ENCODE measurements at places on chromosomes 5 and 9.

DNA sequence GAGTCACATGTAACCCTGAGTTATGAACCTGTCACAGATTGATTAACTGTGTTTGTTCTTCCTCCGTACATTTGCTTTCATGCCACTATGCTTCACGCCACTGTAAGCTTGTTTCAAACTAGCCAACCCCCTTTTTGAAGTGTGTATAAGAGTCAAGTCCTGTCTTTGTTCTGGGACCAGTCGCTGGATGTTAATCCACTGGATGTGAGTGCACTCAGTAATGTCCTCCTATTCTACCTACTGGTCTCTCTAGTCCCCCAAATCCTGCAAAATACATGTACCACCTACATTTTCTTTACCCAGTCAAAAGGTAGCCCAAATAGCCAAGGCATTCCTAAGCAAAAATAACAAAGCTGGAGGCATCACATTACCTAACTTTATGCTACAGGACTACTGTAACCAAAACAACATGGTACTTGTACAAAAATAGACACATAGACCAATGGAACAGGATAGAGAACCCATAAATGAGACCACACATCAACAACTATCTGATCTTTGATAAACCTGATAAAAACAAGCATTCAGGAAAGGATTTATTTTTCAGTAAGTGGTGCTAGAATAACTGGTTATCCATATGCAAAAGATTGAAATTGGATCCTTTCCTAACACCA lies 1139.1 kb upstream of the SEMA6A start:
- no peak for DNase-seq

DNA sequence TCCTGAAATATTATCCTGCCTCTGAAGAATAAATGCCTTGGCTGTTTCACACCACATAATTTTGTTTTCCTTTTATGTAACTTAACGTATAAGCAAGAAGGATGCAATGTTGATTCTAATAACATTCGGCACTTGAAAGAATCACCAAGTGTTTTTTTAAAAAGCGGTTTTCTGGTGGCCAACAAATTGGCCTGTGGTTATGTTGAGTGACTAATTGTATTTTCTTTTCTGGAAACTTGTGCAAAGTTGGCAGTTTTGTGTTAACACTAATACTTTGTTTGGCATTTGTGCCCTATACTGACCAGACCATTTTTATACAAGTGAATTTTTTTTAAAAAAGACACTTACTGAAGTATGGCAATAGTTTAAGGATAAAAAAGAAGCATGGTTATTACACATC lies 452.7 kb downstream of the BNC2 start:
- DNase-seq = no peak

- DNase-seq = no peak
Measured at GRCh38 chr5:178551059-178551458, 39.1 kb downstream of the COL23A1 start.

GRCh38 chr5:14277385-14278320 lies 134.5 kb downstream of the TRIO start:
- no peak for DNase-seq

- no peak for DNase-seq
Measured at GRCh38 chr9:85215961-85216360, 525.8 kb downstream of the AGTPBP1 start.

GRCh38 chr5:37850226-37850865 lies 10.5 kb upstream of the GDNF start:
- DNase-seq = no peak

GRCh38 chr5:15598294-15598902 lies 98.4 kb downstream of the FBXL7 start:
- DNase-seq = no peak

DNA sequence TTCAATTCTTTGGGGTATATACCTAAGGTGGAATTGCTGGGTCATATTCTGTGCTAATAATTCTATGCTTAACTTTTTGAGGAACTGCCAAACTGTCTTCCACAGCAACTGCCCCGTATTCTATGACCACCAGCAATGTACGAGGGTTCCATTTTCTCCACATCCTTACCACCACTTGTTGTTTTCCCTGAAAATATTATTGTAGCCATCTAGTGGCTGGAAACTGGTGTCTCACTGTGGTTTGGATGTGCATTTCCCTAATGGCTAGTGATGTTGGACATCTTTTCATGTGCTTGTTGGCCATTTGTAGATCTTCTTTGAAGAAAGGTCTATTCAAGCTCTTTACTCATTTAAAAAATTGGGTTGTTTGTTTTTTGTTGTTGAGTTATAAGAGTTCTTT lies 30.7 kb downstream of the MSX2 start:
- DNase-seq = no peak

- DNase-seq = no peak
Measured at GRCh38 chr9:72856972-72857623, 95.8 kb downstream of the ALDH1A1 start.

DNA sequence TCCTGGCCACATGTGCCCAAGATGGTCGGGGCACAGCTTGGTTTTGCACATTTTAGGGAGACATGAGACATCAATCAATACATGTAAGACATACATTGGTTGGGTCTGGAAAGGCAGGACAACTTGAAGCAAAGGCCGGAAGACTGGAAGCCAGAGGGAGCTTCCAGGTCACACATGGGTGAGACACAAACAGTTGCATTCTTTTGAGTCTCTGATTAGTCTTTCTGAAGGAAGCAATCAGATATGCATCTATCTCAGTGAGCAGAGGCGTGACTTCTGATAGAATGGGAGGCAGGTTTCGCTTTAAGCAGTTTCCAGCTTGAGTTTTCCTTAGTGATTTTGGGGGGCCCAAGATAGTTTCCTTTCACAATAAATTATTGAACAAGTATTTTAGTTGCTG lies 172.5 kb downstream of the RASEF start:
- no peak for DNase-seq

GRCh38 chr9:113219186-113219936 lies 1.7 kb downstream of the FKBP15 start:
- DNase-seq = no peak

GRCh38 chr9:87234854-87235253 lies 262.8 kb upstream of the DAPK1 start:
- DNase-seq = no peak

DNA sequence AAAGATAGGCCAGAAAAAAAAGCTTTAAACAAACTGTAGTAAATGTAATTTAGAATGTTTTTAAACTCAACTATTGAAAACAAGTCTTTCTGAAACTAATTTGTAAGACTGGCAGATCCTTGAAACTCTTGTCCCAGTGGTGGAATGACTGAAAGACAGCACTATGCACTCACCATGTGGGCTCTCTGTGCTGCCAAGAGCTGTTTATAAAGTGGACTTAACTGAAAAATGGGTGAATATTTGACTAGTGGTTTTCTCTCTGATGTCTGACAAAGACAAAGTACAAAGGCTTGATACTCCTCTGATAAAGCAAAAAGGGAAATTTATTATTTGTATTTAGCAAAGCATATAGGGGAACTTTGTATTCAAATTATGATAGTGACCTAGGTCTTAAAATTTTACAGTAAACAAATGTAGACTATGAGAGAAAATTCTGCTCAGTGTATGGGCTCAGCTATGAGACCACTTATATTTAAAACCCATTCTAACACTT lies 635.4 kb downstream of the NR2F1-AS1 start:
- DNase-seq = no peak

DNA sequence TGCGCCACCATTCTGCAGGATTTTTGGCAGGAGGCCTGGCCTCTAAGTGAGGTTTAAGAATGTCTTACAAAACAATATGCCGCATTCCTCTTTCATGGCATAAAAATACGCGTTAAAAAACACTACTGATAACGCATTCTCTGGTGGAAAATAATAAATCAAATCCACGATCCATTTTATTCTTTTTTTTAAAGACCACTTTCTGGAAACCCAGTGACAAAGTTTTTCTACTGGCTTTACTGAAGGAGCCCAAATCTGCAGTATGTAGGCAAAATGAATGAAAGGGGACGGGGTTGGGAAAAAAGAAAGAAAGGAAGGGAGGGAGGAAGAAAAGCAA lies 2.0 kb downstream of the SV2C start:
- DNase-seq = no peak

DNA sequence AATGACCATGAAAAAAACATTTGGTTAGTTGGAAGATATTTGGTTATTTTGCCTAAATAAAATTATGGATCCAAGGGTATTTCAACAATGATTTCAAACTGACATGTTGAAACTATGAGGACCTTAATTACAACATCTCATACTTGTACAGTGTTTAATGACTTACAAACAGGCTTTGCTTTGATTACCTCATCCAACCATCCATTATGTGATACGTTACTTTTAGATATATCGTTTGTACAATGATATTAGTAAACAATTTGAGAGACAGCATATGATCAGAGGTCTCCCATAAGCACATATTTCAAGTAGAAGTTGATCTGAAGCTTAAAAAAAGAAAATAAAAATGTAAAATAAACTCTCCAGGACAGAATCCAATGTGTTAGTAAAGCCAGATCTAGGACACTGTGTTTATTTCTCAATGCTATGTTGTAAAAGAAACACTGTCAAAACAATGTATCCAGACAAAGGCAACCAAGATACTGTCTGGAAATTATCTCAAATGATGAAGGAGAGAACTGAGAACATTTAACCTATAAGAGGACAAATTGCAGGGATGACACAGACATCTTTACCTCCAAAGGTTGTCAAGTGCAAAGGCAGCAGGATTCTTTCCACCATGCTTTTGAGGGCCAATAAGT lies 116.0 kb upstream of the TARS1 start:
- no peak for DNase-seq

- no peak for DNase-seq
Measured at GRCh38 chr9:101366038-101366756, 18.6 kb downstream of the BAAT start.

GRCh38 chr5:65263321-65263720 lies 218.4 kb downstream of the ADAMTS6 start:
- no peak for DNase-seq

DNA sequence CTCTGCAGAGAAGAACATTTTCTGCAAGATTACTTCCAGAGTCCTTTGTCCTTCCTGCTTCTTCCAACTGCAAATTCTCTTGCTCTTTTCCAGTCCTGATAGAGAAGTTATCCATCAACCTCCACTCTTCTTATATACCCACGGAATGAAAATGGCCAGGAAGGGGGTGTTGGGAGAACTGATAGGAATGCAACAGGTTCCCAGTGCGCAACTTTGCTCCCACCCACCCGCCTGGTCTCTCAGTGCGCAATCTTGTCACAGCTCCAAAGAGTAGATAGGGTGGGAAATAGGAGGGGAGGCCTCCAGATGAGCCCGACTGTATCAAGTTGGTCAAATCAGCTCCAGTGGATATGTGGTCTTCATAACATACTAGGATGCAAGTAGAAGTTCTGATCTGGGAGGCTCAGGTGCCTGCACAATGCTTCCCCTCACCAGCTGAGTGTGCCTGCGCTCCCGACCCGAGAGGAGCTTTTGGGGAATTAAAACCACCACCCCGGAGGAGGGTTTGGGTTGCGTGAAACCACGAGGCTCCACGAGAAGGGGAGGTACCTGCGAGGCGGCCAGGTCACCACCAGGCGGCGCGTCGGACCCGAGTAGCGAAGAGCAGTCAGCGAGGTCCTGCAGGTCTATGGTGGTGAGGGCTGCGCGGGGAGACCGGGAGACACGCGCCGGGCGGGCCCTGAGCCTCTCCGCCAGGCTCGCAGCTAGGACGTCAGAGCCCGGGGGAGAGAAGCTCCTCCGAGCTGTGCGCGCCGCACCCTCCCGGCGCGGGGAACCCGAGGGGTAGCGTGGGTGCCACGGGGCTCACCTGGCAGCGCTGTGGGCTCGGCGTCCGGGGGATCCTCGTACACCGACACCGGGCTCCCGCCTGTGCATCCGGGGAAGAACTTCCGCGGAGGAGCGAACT lies 835 bp downstream of the MCIDAS start:
- no peak for DNase-seq

- DNase-seq = no peak
Measured at GRCh38 chr9:96494215-96494800, 44.3 kb downstream of the HABP4 start.

DNA sequence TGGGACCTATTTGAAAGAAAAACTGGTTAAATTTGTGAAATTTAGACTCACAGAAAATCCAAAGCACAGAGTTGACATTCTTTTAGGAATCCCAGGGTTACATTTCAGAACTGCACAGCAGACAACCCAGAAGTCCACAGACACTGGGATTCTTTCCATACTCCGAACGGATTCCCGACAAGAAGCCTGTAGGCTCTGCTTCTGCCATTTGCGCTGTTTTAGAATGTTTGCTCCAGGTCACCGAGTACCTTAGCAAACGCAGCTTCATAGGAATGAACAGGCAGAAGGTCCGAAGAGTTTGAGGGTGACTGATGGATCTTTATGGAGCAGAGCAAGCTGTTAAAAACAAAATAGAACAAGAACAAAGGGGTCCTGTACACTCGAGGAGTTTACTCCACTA lies 84.5 kb upstream of the NFIB start:
- DNase-seq = no peak

- DNase-seq = no peak
Measured at GRCh38 chr5:1666221-1666620, 133.4 kb downstream of the MRPL36 start.

- no peak for DNase-seq
Measured at GRCh38 chr9:117340422-117340821, 74.4 kb downstream of the ASTN2 start.

GRCh38 chr5:130323804-130324454 lies 419.7 kb downstream of the CHSY3 start:
- no peak for DNase-seq

- no peak for DNase-seq
Measured at GRCh38 chr9:18007621-18008020, 428.8 kb downstream of the SH3GL2 start.

DNA sequence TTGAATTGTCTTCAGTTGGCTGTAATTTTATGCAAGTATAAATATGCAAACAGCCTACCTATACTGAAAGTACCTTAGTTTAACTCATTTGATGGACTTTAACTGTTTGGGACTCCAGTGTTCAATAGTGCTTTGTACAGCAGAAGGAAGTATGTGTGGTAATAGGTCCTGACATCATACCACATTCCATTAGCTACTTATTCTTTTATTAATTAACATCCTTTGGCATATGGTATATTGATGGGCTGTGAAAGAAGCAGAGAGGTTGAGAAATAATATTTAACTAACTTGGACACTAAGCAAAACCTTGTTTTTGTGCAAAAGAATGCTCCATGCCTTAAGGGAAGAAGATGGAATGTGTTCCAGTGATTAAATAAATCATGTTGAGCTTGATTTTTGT lies 97.6 kb upstream of the SEMA6A start:
- no peak for DNase-seq

GRCh38 chr9:90773617-90774016 lies 28.0 kb upstream of the SYK start:
- DNase-seq = no peak

DNA sequence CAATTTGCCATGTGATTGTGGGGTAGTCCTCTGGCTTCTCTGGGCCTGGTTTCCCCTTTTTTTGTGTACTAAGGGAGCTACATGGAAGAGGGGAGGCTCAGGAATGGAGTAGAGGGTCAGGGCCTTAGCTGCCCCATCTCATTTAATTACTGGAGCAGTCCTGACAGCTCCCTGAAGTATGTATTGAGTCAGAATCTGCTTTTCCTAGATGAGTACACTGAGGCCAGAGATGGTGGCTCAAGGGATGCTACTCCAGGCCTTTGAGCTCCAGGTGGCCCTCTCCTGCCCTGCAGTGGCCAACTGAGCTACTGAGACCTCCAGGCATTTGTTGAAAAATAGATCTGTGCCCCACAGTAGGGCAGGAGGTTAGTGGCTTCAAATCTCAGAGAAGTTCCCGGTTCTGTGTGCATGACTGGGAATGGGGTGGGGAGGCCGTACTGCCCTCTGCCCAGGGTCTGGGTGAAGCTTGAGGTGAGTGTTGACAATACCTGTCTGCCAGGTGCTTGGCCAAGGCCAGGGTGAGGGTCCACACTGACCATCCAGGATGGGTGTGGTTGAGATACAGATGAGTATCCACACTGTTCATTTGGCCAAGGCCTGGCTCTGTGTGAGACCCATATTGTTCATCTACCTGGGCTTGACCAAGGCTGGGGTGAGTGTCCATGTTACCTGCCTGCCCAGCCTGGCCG lies 45.7 kb downstream of the CXXC5 start:
- no peak for DNase-seq

Data from activated CD4-positive, alpha-beta T cell treated with anti-CD3 and anti-CD28 coated beads for 4 hours (primary cell).